MCF 10A (cell line): ENCODE measurements at places on chromosomes 7 and 10.

GRCh38 chr7:120989257-120990220, 1.0 kb downstream of the CPED1 start:
- no peak for DNase-seq

DNA sequence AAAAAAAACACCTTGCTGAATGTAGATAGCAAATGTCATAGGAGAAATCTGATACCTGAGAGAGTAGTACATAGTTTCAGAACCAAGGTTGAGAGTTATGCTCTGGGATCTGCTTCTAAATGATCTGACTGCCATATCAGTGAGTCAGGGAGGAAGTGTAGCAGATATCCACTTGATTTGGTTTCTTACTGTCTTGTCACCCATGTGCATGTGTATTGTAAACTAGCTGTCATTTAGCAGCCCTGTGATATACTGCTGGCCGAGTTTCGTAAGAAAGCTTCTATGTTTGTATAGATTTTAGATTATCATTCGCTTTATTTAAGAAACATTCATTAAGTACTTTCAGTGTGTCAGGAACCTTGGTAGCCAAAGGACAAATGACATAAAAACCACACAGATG, 42.0 kb downstream of the SP4 start:
- no peak for DNase-seq

GRCh38 chr10:16381083-16381482, 55.7 kb upstream of the PTER start:
- DNase-seq, result peak; percentile 49

- no peak for DNase-seq
These were observed 114.0 kb downstream of the PTPN20 start for GRCh38 chr10:47025253-47025539.

DNA sequence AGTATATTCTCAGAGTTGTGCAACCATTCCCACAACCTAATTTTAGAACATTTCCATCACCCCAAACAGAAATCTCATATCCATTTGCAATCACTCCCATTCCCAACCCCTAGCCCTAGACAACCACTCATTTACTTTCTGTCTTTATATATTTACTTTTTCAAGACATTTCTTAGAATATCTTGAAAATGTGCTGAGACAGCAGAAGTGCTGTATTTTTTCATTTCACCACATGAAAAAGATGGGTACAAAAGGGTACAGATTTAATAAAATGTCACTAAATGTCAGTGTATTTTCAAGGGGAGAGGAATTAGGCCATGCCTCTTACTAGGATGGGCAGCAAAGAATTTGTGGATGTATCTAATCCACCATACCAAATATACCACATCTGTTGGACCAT, 51.6 kb upstream of the CCDC6 start:
- no peak for DNase-seq

GRCh38 chr10:58723966-58724365, 211.3 kb downstream of the BICC1 start:
- DNase-seq, result peak; percentile 35

DNA sequence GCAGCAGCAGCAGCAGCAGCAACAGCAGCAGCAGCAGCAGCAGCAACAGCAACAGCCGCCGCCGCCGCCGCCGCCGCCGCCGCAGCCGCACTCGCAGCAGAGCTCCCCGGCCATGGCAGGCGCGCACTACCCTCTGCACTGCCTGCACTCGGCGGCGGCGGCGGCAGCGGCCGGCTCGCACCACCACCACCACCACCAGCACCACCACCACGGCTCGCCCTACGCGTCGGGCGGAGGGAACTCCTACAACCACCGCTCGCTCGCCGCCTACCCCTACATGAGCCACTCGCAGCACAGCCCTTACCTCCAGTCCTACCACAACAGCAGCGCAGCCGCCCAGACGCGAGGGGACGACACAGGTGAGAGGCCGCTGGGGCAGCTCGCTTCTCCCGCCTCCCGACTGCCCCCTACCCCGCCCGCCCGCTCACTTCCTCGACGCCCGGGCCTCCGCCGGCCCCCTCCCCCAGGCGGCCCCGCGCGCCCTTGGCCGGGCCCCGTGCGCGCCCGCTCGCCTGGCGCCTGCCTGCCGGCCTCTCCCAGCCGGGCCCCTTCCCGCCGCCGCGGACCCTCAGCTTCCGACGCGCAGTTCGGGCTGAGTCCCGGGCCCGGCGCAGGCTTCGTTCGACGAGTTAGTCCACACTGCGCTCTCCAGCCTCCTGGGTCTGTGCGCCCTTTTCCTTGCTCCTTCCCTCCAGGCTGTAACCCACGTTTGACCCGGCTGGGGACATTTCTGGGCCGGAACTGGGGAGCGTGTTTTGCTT, 882 bp downstream of the DLX6 start:
- peak; percentile 14 for DNase-seq

DNA sequence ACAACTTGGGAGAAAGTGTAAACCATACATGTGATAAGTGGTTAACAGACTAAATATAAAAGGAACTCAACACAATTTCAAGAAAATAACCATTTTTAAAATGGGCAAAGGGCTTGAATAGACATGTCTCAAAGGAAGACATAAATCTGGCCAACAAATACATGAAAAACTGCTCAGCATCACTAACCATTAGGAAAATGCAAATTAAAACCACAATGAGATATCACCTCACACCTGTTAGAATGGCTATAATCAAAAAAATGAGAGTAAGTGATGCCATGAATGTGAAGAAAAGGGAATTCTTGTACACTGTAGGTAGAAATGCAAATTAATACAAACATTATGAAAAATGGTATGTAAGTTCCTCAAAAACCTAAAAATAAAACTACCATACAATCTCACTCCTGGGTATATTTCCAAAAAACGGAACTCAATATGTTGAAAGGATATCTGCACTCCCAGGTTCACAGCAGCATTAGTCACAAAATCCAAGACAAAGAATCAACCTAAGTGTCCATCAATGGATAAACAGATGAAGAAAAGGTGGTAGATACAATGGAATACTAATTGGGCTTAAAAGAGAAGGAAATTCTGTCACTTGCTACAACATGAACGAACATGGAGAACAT, 5.6 kb downstream of the SNX13 start:
- no peak for DNase-seq

- no peak for DNase-seq
These were observed 2.0 kb upstream of the PANK1 start for GRCh38 chr10:89646889-89647657.

DNA sequence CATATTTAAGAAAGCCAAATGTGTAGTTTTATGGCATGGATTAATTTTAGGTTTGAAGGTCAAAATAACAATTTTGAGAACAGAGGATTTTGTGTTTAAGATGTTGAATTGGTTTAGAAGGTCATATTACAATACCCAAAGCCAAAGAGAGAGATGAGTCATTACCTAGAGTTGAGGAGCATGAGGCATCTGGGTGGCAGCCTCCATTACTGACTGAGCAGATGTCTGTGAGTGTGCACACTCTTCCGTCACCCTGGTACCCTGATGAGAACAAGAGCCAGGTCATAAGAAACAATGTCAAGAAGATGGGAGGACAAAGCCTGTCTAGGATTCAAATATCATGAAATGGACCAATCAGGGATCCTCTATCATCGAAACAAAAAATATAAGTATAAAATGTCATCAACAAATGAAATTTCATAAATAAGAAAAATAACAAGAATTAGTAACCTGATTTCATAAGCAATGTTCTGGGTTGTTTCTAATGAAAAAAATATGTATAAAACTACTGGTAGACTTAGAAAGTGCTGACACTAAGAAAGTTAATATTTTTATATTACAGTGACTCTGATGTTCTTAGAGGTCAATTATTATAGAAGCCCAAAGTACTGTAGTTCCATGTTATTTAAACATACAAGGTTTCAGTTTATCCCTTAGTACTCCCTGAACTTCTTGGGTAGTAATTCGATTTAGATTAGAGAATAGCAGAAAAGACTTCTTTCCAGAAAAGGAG, 20.0 kb downstream of the CUBN start:
- peak; percentile 64 for DNase-seq

- no peak for DNase-seq
These were observed 25.7 kb downstream of the NEUROD6 start for GRCh38 chr7:31314781-31315180.

GRCh38 chr7:26954951-26955350, 90.6 kb upstream of the SKAP2 start:
- DNase-seq, result no peak

DNA sequence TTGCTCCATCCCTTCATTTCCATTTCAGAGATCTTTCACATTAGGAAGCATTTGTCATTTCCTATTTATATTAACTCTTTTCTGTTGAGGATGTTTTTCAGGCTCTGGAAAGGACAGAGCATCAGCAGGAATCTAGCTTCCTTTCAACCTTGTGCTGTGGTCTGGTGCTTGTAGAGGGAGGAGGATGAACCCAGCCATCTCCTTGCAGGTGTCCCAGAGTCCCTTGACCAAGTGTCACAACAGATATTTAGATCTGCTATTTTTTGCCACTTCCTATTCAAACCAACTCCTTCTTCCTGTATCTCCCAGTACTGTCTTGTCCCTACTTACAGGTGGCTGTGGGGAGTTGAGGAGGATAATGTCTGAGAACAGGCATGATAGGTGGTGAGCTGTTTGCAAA, 742.8 kb downstream of the GRID1 start:
- no peak for DNase-seq

DNA sequence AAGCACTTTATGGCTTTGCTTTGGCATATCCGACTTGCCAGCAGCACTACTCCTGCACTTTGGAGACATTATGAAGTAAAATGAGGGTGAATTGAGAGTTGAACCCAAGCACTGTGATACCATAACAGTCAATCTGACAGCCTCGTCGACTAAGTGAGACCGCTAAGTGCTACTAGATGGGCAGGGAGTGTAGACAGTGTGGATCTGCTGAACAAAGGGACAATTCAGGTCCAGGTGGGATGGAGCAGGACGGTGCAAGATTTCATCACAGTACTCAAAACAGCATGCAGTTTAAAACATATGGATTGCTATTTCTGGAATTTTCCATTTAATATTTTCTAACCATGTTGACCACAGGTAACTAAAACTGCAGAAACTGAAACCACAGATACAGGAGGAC, 20.8 kb upstream of the PRTFDC1 start:
- no peak for DNase-seq

DNA sequence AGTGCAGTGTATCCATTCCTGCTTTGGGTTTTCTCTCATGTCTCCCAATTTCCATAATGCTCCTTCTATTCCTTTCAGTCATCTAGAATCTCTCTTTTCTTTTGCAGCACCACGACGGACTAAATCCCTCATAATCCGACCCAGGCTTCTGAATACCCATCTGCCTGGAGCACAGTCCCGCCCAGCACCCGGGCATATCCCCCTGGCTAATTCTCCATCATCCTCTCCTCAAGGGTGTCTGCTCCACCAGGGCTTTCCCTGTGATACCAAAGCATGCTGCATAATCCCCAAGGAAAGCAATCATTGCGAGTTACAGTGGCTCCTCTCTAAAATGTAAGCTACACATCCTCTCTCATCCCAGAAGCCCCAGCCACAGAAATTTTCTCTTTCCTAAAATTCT, 321.9 kb downstream of the CCDC3 start:
- no peak for DNase-seq

DNA sequence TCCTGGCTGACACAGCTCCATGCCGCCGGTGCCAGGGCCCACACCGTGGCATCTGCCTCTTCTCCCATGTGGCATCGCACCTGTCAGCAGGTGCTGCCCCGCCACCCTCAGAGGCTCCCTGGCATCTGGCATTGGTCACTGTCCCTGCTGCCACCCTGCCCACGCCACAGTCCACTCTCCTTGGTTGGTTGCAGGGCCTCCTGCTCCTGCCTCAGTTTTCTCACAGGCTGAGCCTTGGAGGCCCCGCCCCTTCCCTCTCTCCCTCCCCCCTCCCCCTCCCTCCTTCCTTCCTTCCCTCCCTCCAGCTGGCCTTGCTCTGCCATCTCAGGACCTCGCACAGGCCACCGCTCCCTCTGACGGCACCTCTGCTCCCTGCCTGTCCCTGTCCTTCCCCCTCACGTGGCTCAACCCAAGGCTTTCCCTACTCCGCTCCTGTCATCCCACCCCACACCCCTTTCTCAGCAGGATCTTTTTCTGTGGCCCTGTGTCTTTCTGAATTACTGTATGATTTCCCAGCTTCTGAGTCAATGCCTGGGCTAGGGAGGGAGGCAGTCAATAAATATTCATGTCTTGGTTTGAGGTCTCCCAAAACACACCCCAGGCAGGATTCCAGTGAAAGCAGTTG, 87.4 kb downstream of the INPP5A start:
- no peak for DNase-seq

- DNase-seq, result peak; percentile 64
These were observed 1378.7 kb downstream of the XPNPEP1 start for GRCh38 chr10:108544500-108545120.

GRCh38 chr10:90143937-90144336, 442.5 kb downstream of the KIF20B start:
- no peak for DNase-seq

DNA sequence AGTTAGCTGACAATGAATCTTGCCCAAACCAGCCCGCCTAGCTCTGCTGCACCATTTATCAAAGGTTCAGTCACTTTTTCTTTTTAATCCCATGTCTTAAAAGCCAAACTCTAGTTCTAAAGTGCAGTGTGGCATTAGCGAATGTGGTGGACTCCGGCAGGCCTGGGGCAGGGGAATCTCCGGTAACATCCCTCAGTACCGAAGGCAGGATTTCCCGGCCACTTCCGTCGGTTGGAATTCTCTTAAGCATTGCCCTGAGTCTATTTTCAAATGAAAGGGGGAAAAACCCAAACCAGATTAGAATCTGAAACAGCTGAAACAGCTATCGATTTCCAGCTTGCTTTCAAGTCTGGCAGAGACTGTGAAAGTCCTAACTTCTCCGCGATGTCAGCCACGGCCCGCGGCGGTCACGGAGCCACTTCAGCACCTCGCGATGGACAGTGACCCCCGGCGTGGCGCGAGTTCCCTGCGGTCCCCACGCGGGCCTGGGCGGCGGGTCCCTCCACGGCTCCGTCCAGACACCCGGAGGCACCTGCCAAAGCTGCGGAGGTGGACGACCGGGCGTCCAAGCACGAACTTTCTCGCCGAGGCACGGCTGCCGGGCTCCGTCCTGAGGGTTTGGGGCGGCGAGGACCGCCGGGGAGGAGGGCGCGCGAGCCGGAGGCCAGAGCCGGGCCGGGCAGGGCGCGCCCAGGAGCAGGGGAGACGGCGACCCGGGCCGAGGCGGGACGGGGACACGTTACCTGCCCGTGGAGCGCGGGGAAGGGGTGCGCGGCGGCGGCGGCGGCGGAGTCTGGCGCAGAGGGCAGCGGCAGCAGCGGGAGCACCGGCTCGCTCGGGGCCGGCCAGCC, 745 bp downstream of the TCERG1L start:
- DNase-seq, result no peak

GRCh38 chr7:120400806-120401455, 128.0 kb downstream of the KCND2 start:
- DNase-seq, result no peak

DNA sequence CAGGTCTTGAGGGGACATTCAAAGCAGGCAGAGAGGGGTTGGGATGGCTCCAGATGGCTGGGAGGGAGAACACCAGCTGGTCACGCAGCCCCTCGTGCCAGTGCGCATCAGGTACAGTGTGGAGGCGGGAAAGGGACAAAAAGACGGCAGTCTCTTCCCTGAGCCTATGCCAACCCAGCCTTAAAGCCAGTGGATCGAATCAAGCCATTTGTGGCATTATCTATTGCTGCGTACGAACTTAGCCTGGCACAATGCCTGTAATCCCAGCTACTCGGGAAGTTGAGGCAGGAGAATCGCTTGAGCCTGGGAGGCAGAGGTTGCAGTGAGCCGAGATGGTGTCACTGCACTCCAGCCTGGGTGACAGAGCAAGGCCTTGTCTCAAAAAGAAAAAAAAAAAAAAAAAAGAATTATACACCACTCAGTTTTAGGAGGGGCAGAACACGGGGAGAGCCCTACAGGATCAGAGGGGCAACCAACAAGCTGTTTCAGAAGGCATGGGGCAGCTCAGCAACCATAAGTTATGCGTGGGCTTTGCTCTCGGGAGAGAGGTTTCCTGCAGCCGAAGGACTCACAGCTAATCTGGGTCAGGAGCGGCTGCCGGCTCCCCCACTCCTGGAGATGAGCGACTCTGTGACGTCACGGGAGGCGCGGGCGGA, 356 bp upstream of the NDUFB2 start:
- DNase-seq, result peak; percentile 92
